HT-29 (cell line): ENCODE measurements at places on chromosomes 7 and 10.

- no peak for DNase-seq
Observed at GRCh38 chr10:26517141-26517867, 79.2 kb downstream of the APBB1IP start.

DNA sequence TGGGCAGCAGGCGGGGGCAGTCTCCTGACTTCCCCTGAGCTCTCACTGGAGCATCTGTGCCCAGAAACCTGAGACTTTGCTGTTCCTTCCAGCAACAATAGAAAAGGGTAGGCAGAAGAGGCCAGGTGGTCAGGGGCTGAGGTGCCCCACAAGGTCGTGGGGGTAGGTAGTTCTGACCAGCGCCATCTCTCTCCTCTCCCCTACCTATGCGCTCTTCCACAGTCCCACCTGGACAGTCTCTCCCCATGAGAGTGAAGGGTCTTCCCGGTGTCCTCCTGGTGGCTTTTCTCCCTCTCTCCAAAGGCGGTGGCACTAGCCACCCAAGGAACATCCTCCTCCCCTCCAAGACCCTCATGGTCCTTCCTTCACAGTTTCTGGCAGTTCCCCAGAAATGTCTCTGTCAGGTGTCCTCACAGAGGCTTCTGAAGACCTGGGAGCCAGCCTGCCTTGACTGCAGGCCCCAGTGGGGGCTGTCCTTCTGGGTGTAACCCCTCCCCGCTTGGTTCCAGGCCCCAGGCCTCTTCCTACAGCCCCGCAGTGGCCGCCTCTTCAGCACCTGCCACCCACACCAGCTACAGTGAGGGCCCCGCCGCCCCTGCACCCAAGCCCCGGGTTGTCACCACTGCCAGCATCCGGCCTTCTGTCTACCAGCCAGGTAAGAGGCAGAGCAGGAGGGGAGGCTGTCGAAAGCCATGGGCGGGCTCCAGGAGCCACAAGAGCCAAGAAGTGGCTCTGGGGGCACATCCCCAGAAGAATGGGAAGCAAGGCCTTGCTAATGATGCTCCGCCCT lies 41.3 kb downstream of the LDB3 start:
- DNase-seq: no peak

GRCh38 chr7:47080816-47081215 lies 501.1 kb downstream of the TNS3 start:
- DNase-seq: no peak

GRCh38 chr10:115063701-115064658 lies 29.2 kb upstream of the ATRNL1 start:
- DNase-seq: no peak

DNA sequence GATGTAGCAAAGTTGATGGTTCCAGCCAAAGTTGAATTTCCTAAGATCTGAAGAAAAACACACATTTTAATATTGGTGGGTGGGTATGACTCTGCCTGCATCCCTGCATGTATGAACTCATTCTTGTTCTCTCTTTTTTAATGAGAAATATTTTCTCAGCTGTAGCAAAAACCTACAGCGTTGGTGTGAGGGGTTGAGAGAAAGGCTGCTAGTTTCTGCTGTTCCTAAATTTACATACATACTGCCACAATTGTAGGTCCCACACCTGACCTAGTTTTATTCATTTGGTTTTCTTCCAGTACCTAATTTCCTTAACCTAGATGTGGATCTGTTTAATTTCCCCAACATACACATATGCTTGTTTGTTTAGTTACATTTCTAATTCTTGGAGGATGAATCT lies 4.6 kb downstream of the AGFG2 start:
- no peak for DNase-seq

GRCh38 chr7:21364801-21365271 lies 63.0 kb upstream of the SP4 start:
- DNase-seq: no peak

- DNase-seq: no peak
Observed at GRCh38 chr10:96840841-96841518, 8.9 kb downstream of the LCOR start.

DNA sequence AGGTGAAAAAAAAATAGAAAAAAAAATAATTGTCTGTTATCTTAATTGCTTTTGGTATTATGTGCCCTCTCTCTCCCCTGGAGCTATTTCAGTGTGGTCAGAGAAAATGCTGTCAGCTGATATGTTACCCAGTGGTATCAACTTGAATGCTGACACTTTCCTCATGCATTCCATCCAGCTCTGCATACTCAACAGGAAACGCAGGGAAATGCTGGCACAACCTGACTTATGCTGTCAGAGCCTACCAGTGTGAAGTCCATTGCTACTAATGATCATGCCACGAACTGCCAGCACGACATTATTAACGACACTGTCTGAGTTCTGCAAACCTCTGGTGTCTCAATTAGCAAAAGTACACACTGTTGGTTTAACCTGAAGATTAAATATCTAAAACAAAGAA lies 182.8 kb downstream of the ZWINT start:
- DNase-seq: no peak

- no peak for DNase-seq
Observed at GRCh38 chr10:29634764-29635625, at the start of gene SVIL. SVIL (minus strand) TSS chr10:29634971; CDS start chr10:29555058, 79,913 bp downstream.

- no peak for DNase-seq
Observed at GRCh38 chr10:3538291-3538655, 246.7 kb downstream of the KLF6 start.

GRCh38 chr7:56639173-56639746 lies 493.0 kb downstream of the ZNF479 start:
- DNase-seq: no peak

GRCh38 chr7:81803267-81803666 lies 33.4 kb upstream of the HGF start:
- DNase-seq: no peak

DNA sequence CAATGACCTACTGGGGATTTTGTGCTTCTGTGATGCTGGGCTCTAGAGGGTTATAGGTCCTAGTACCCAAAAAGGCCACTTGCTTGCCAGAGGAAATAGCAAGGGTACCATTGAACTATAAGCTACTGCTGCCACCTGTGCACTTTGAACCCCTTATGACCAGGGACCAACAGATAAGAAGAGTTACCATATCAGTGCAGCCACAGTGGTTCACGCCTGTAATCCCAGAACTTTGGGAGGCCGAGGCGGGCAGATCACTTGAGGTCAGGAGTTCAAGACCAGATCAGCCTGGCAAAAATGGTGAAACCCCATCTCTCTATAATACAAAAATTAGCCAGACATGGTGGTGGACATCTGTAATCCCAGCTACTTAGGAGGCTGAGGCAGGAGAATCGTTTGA lies 15.5 kb upstream of the CNOT4 start:
- DNase-seq: no peak

DNA sequence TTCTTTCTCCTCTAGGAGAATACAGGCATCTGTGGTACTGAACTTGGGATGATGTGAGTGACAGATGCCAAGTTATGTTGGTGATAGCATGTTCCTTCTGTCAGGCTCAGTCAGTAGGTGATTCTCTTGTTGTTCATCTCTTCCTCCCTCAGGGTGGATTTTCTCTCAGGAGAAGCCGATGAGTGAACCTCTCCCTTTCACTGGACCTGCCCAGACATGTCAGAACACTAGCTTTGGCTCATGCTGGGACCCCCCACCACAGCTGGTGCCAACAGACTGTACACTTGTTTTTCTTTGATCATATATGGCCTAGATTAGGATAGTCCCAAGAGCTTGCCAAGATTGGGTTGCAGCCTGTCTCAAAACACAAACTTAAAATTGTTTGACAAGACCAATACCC lies 129.4 kb downstream of the BMPER start:
- DNase-seq: no peak

DNA sequence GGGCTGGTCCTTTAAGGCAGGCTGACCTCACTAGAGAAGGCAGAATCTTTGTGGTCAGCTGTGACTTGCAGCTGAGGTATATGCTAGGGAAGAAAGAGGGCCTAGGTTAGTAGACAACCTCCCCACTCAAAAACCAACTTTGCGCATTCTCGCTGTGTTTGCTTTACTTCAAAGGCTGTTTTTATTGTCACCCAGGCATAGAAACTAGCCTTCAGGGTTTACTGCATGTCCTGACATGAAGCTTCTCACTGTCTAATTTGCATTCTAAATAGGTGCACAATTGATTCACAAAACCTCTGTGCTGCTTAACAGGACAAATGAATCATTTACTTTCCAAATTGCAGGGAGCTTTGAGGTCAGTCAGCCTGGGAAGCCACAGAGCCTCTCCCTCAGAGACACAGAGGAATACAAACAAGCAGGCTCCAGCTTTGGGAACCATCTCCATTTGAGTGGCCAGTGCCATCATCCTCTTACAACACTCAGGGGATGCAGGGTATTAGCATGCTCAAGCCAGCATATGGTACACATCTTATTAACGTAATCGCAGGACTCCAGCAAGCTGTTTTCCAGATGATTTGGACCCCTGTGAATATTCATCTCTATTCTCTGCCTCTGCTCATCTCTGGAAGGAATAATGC lies 596.4 kb upstream of the GHITM start:
- no peak for DNase-seq

DNA sequence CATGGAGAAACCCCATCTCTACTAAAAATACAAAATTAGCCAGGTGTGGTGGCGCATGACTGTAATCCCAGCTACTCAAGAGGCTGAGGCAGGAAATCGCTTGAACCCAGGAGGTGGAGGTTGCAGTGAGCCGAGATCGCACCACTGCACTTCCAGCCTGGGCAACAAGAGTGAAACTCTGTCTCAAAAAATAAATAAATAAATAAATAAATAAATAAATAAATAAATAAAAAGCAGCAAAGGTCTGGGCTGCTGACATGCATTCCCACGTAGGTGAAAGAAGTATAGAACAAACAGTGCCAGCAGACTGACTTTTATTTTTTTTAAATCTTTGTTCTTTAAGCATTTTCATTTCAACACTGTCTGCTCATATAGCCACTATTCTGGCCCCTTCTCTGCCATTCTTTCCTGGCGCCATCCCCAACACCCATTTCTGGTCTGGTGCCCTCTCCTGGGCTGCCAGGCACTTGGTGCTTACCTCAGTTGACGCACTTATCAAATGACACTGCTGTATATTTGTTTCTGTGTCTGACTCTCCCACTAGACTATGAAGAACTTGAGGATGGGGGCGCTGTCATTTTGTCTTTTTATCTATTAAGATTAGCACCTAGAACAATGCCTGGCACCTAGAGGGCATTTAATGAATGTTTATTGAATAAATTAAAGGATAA lies 15.6 kb downstream of the FAM107B start:
- DNase-seq: peak; percentile 67

- DNase-seq: no peak
Observed at GRCh38 chr10:115844591-115844990, 428.4 kb downstream of the GFRA1 start.

- peak; percentile 21 for DNase-seq
Observed at GRCh38 chr7:46208635-46209525, 287.8 kb upstream of the IGFBP3 start.

- DNase-seq: no peak
Observed at GRCh38 chr7:29780346-29780745, 26.0 kb upstream of the WIPF3 start.

GRCh38 chr7:139743267-139743966 lies 34.4 kb downstream of the HIPK2 start:
- DNase-seq: no peak

DNA sequence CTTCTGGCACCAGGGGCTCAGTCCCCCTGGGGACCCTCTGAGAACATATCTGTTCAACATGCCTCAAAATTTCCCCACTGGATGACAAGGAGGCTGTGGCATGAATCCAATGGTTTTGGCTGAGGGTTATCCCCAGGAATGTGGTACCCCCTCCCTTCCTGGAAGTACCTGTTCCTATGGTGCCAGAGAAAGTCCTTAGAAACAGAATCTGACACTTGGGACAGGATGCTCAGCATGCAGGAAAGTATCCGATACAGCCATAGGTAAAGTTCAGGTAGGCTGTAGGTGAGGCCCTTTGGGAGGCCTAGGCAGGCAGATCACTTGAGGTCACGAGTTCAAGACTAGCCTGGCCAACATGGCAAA lies 42.7 kb upstream of the A1CF start:
- DNase-seq: no peak

- no peak for DNase-seq
Observed at GRCh38 chr7:106681815-106682495, 21.0 kb upstream of the CCDC71L start.

DNA sequence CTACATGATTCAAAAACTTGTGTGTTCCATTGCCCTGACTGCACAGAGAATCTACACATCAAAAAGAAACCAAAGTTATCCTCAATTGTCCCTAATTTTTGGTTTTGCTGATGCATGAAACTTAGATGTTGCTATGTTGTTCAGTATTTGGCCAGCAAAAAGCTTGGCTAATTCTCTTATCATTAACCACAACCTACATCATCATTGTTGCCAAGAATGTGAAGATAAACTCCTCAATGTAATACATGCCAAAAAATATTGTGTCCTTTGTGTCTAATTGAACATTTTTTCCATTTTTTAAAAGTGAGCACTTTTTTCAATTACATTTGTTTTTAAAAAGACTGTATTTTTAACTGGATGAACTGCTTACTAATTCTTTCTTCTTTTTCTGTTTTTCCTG lies 268.0 kb upstream of the SEMA3D start:
- no peak for DNase-seq

- no peak for DNase-seq
Observed at GRCh38 chr10:120948889-120949608, 97.9 kb downstream of the WDR11 start.

DNA sequence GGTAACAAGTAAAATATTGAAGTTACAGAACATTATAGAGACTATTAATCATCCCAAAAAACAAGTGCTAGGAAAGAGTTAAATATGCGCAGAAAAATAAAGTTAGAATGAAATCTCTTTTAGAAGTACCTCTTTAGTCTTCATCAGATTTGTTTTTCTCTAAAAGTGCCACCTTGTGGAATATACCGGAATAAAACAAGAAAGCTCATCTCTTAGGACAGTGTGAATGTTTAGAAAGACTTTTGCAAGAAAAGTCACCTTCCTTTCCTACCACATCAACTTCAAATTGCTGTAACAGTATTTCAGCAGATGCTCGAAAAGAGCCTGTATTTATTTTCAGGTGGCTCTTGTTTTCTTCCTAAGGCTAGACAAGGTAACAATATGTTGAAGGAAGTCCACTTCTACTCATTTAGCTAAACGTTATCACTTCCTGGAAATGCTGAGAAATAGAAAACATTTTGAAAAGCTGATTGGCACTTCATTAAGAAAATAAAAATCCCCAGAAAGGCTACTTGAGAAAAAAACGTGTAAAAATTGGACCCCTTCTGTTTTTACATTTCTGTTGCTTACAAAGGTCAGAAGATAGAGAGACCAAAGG lies 19.8 kb upstream of the FAM133B start:
- DNase-seq: peak; percentile 60

DNA sequence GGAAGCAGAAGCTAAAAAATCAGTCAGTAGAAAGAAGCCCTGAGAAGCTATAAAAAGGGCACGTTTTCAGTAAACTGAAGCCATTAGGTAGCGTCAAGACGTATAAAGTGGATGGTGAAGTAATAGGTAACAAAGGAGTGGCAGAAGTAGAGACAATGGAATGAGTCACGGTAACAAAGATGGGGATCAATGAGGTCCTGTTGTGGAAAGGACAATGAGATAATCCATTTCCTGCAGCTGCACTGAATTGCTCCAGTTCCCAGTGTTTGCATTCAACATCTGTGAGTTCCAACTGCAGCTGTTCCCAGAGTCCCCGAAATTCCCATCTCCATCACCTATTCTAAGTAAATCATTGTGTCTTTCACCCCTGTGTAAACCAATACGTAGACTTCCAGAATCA lies 4.8 kb upstream of the HYCC1 start:
- DNase-seq: no peak

GRCh38 chr10:33506838-33507661 lies 172.6 kb upstream of the NRP1 start:
- no peak for DNase-seq
